Activated T-cell treated with anti-CD3 and anti-CD28 coated beads for 1 hour (primary cell): ENCODE measurements at places on chromosomes 11 and 22.

DNA sequence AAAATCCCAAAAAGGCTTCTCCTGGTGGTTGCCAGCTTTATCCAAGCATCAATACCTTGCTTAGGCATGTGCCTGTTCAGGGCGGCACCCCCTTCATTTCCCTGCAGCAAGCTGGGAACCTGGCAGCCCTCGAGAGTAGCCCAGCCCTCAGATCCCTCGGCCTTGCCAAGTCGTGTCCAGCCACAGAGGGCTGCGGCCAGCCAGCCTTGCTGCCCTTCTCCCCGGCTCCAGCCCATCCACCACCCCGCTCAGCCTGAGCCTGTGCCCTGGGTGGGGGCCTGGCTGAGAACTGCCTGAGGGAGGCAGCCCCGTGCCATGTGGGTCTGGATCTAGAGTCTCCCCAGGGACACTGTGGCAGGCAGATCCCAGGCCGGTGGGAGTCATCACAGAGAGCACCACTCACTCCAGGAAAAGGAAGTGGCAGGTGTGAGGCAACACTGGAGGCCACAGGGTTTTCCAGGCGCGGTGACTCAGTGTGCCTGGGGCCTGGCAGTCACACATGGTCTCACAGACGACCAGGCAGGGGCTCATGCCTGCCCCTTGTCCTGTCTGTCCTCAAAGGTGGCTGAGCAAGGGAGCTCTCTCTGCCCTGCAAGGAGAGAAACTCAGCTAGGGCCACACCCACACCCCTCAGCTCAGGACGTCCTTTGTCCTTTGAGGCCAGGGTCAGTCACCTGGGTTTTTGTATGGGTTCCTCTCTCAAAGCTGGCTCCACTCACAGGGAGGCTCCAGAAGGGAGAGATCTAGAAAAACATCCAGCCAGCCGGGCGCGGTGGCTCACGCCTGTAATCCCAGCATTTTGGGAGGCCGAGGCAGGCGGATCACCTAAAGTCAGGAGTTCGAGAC is 12.2 kb upstream of the CDC42BPG start:
- DNase-seq = no peak

GRCh38 chr11:21814169-21814568 is 378.7 kb upstream of the ANO5 start:
- no peak for DNase-seq

DNA sequence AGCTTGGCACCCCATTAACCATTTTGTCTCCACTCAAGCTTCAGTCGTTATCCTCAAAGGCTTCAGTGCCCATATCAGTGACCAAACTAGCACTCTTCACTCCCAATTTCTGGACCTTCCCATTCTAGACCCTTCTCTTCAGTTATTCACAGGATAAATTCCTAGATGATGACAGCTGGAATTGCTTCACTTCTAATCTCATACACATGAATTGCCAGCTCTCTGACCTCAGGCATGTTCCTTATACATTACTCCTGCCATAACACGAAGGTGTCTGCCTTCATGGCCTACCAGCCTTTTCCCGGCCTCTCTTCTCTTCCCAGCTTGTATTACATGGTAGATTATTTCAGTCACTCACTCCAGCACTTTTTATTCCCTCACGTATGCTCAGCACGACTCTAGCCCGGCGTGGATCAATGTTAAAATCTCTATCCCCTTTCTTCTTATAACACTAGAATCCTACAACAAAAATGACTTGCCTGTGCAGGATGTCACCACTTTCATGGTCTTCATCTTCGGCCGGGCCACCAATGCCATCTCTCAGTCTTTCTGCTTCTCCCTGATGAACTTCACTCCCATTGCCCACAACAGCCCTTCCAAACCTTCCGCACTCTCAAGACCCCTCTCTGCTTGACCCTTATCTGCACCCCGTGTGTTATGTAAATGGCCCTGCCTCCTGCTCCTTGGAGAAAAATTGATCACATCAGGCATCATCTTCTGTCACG is 36.9 kb downstream of the EIF3F start:
- no peak for DNase-seq

DNA sequence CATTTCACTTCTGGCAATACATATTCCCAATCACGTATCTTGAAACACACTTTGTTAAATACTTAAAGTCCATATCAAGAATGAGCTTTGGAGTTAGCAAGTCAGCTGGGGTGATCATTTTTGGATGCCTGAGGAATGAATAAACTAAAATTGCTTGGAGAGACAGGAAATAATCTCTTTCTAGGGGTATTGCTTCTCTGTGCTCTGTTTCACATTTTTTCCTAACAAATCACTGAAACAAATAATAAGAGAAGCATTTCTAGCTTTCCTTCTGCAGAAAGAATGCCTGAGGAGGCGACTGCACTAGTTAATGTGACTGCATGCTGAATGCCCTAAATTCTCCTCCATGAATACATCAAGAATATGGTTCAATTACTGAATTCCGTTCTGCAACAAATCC is 541.4 kb upstream of the CCDC90B start:
- DNase-seq = no peak

- DNase-seq = no peak
Measured at GRCh38 chr11:120105576-120105975, 32.3 kb downstream of the TRIM29 start.

- no peak for DNase-seq
Measured at GRCh38 chr22:37179622-37180420, 8.2 kb downstream of the C1QTNF6 start.

- DNase-seq = no peak
Measured at GRCh38 chr11:35812828-35813227, 131.0 kb upstream of the LDLRAD3 start.

DNA sequence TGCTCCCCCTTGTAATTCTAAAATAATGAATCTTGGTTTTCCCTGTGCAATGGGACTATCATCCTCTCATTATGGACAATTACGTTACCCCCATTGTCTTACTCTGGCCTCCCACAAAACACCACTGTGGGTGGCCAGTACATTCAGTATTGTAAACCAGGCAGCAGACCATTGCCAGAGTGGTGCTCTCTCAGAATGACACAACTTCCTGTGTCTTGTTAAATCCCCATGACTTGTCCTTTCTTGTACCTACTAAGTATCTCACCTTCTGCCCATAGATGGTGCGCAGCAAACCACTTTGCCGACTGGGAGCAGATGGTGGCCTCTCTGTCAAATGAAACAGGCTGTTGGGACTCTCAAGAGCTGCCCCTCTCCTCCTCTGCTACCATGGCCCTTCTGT is 287.1 kb upstream of the RAG2 start:
- no peak for DNase-seq

DNA sequence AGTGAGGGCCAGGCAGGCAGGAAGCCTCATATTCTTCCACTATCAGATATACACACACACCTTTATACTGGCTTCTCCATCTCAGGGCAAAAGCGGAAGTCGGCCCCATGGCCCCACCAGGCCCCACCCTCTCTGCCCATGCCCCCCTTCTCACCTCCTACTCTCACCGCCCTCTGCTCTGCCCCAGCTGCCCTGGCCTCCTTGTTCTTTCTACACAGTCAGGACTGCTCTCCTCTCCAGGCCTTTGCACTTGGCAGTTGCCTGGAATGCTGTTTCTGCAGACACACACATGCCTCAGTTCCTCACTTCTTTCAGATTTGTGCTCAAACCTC is 25.3 kb downstream of the OTOG start:
- no peak for DNase-seq

DNA sequence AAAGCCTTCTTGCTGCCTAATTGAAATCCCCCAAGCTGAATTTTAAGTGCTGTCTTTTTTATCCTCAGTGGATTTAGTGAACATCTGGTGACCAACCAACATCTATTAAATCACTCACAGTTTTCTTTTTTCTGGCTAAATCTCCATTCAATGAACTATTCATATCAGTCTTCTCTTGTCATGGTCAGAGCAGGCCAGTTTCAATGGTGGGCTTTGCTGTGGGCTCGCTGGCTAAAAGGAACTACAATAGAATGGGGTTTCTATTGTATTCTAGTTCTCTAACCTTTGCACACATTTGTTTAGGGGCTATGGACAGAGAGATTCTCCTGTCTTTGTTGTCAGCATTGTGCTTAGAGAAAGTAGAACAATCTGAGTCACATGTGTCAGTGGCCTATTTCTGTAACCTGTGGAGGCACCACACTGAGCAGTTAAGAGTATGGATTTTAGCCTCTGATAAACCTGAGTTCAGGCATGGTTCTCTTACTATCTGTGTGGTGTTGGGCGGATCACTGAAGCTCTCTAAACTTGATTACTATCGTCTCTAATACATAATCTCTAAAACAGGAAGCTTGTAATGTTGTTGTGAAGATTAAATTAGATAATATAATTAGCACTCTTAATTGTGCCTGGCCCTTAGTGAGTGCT is 94.2 kb upstream of the CADM1 start:
- no peak for DNase-seq

- DNase-seq = peak; percentile 45
Measured at GRCh38 chr11:57482782-57483561, 22.6 kb downstream of the RTN4RL2 start.

DNA sequence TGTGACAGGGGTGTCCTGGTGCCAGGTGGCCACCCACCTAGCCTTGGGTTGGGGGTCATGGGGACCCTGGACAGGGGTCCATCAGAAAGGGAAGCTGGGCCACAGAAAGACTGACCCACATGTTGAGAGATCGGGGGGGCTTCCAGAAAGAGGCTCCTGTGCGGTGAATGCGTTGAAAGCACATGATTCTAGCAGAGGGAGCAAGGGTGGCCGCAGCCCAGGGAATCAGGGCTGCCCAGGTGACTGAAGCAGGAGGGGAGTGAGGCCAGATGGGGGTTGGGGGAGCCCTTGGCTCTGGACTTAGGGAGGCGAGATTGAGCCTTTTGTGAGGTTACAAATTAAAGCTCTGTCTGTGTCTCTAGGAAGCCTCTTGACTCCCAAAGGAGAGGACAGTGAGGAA is 80.7 kb downstream of the MORC2 start:
- DNase-seq = no peak

DNA sequence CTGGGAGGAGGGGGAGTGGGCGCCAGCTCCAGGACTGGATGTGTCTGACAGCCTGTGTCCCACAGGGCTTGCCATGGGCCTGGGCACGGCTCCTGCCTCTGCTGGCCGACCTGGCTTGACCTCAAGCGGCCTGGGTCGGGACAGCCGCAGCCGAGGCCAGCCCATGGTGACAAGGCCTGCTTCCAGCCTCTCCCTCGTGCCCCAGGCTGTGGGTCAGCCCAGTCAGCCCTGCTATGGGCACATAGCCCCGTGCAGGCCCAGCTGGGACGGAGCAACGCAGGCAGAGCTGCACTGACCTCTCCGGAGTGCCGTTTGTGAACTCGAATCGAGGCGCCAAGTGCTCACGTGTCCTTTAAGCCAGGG is 17.9 kb downstream of the OSBPL5 start:
- DNase-seq = no peak

DNA sequence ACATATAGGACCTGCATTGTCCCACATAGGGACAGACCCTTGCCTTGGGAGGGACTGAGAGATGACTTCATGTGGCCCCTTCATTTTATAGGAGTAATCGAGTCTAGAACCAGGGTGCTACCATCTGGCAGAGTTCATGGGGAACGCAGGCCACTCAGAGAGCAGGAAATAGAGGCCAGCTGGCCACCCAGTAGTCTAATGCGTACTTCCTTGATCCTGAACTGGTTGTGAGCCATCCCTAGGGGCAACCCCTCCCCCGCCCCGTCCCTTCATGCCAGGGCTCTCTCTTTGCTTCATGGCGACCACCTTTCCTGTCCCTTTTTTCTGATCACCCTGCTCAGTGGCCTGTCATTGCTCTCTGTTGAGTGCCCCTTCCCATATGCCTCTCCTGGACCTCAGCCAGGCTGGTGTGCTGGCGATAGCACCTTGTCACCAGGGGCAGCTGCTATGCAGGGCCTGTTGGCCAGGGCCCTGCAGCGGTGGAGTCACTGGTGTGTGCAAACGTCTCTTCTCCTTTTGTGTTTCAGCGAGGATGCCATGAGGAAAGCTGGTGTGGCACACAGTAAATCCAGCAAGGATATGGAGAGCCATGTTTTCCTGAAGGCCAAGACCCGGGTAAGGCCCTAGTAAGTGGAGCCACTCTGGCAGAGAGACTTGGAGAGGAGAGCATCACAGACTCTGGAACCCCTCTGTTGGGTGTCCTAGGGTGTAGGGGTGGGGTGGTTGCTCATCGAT is 29.3 kb downstream of the MED15 start:
- DNase-seq = no peak

DNA sequence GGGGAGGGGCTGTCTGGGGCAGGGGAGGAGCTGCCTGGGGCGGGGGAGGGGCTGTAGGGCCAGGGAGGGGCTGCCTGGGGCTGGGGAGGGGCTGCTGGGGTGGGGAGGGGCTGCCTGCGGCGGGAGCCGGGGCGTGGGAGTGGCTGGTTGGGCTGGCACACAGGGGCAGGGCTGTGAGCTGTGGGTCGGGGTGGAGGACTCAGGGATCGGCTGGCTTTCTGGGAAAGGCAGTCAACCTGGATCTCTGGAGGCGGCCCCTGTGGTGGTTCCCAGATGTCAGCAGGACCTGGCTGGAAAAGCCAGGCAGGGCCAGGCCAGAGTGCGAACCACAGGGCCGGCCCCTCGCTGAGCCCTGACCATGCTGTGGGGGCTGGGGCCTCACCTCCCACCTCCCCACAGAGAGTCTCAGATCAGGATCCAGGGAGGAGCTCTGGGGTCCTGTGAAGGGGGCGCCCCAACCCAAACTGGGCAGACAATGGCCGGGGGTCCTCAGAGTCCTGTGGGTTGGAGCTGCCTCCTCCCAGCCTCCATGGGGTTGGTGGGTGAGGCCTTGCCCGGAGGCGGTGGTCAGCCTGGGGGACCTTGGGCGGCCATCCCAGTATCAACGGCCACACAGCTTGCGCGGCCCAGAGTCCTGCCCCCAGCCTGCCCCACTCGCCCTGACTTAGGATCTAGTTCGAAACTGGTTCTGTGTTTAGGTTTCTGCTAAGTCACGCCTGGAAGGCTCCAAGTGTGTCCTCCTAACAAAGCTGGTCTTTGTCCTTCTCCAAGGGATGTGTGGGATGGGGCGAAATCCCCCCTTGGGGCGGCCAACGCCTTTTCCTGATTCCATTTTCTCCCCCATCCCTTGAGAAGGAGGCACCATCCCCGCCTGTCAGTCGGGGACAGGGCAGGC is 1.9 kb downstream of the MUC5B start:
- DNase-seq = no peak

DNA sequence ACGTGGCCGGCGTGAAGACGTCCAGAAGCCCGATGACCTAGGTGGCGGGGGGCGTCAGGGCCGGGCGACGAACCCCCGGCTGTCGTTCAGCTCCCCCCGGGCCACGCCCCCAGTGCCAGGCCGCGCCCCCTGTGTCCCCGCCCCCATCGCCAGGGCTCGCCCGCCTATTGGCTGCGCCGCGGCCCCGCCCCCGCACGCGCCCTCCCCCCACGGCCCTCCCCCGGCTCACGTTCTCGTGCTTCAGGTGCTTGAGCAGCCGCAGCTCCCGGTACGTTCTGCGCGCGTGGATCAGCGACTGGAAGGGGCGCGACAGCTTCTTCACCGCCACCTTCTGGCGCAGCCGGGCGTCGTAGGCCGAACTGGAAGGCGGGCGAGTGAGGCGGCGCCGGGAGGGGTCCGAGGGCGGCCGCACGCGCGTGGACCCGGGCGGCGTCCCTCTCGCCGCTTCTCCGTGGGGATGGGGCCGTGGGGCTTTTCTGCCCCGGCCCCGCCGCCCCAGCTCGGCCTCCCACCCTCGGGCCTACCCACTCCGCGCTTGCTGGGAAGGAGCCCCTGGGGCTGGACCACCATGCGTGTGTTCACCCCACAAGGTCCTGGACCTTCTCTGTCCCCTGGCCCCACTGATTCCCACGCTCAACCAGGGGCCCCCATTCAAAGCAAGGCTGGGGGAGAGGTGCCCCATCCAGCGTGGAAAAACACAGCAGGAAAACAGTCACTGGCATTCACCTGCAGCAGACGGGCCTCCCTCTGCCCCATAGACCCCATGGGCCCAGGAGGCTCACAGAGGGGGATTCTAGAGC is 2.4 kb downstream of the MAPK11 start:
- DNase-seq = peak; percentile 42

GRCh38 chr22:20316217-20316843 is 3.5 kb downstream of the DGCR6L start:
- DNase-seq = no peak

- DNase-seq = no peak
Measured at GRCh38 chr11:126361400-126361799, 5.9 kb downstream of the ST3GAL4 start.
